ENCODE measurements at places on chromosomes 4 and X. TPM values are rescaled to one million over a fixed set of nuclear protein-coding genes. Genes with fewer than 3 reads are reported as not detected.
A peak's percentile ranks its signal among the peaks of the same experiment; 100 is the strongest.

DNA sequence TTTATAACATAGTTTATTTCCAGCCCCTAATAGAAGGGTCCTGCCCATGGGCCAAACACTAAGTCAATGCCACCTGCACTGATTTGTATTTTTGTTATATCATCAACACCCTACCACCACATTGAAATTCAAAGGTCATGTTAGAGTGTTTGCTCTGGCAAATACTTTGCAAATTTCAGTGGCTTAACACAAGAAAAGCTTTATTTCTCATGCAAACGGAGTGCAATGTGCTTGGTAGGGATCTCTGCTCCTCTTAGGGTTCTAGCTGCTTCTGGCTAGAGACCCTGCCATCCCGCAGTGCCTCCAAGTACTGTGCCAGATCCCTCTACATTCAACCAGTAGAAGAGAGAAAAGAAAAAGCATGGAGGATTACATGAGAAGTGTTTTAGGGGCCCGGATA lies 230.8 kb upstream of the TET2 start:
- DNase-seq: no peak

Gene USO1
- total RNA-seq: 85.9 TPM

DNA sequence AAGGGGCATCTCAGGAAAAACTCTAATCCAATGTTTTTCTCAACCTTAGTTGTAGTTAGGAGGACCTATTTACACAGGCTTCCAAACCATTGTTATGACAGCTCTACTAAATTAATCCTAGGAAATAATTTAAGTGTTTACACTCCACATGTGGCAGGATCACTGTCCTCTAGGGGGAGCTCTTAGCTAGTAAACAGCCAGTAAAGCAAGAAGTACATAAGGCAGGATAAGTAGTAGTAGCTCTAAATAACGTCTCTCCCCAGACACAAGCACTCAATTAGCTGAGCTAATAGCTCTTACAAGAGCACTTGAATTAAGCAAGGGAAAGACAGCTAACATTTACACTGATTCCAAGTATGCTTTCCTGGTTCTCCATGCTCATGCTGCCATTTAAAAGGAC lies 37.3 kb downstream of the NUDT11 start:
- no peak for DNase-seq

GRCh38 chrX:110241816-110242215 lies 76.1 kb downstream of the AMMECR1 start:
- DNase-seq: no peak

DNA sequence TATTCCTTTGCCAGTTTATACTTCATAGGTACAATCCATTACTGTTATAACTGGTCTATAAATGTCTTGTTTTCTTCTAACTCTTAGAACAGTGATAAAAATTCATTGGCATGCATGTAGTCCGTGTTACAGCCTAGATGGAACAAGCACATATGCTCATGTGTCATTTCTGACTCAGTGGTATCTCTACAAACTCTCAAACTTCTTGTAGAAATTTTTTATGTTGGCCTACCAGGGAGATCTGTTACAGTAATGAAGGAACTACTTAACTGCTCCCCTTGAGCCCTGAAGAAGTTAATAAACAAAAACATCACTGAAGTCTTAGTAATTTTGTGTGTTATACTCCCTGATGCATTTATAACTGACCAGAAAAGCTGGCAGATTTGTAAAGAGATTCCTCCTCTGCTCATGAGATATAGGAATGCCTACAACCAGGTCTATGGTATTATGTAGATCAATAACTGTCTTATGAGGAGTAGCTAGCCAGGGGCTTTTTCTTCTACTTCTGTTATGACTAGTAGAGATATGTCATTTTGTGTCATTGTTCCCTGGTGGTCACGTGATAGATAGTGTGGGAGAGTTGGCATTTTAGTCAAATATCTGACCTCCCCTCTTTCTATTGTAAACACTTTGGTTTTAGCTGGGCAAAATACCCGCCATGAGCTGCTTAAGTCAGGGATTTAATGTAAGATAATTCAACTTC lies 53.7 kb upstream of the FAAH2 start:
- DNase-seq: no peak

DNA sequence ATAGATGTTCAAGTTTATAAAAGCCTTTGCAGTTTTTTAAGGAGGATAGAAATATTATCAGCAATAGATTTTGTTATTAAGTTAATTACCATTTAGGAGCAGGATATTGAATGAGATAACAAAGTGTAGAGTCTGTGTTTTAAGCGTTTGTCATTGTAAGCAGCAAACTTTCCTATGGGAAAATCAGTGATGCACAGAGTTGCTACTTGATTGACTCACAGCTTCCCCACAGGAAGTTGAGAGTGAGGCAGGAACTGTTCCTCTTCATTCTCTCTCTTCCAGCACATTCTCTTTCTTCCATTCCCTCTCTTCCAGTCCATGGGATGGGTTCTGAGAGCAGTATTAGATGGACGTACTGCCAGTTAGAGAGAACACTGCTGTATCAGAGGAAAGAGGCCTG lies 867.7 kb upstream of the AGA start:
- DNase-seq: no peak

- no peak for DNase-seq
Observed at GRCh38 chr4:78022517-78022916, 34.6 kb upstream of the FRAS1 start.

Gene HOPX
- 2.0 TPM for total RNA-seq

DNA sequence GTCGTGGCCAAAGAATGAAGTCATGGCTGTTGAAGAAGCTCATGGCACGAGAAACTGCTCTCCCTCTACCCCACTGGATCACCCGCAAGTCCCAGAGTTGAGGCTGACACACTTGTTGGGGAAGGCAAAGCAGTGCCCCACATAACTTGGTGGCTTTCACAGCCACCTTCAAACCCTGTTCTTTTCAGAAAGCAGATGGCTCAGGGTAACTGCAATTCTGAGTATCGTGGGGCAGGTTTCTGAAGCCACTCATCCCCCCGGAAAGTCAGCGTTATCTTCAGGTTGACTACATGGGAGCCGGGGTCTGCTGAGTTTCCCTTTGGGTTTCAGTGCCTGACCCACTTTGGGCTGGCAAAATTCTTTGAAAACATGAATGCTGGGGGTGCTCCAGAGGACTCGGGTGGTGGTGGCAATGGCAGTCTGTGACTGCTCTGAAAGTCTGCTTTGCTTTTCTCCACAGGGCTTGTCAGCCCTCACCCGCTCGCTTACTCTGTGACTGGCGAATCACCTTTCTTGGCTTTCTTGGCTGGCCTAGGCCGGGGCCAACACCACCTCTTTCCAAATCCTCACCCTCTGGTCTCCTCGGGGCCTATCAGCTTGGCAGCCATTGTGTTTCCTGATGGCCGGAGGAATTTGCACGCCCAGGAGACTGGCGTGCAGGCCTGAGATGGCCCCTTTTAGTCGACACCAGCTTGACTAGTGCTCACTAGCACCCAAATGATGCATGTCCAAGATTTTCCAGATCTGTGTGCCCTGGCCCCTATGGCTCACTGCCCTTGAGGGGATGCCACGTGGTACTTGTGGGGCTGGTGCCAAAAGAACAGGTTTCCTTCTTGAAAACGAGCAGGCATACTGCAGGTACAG lies 7.3 kb downstream of the PPP1R3F start:
- no peak for DNase-seq

Gene TIMM8A
- 1.2 TPM for total RNA-seq

Gene SPOCK3
- total RNA-seq: not detected

DNA sequence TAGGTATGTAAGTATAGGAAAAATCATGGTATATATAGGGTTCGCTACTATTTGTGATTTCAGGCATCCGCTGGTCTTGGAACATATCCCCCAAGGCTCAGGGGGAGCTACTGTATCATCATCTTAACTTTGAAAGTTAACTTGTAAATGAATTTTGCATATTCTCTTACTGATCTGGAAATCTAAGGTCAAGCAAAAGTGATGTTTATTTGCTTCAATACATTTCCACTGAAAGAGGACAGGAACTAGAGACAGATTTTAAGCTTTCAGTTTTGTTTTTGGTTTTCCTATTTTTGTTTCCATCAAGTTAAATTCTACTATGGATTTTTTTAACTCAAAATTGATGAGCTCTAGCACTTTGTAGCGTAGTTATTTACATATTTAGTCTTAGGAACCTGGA lies 56.2 kb downstream of the NAF1 start:
- no peak for DNase-seq

DNA sequence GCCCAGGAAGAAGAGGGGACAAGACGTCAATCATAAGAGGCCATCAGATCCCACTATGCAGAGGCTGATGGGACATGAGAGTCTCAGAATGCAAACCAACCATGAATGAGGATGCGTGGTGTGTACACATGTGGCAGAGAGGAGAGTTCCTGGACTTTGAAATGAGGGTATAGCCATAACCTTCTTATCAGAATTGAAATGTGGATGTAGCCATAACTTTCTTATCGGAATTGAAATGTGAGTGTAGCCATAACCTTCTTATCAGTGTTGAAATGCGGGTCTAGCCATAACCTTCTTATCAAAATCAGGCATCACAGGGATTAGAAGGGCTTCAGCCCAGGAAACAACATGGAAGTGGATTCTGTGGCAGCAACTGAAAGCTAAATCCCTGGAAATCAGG lies 415.5 kb upstream of the FAT1 start:
- no peak for DNase-seq

Gene CLDN22
- not detected for total RNA-seq

- no peak for DNase-seq
Observed at GRCh38 chrX:78693536-78693935, 34.4 kb upstream of the RTL3 start.

- DNase-seq: no peak
Observed at GRCh38 chr4:37425857-37426256, 181.3 kb downstream of the NWD2 start.

- no peak for DNase-seq
Observed at GRCh38 chrX:291411-291901, 10.3 kb downstream of the PLCXD1 start.

DNA sequence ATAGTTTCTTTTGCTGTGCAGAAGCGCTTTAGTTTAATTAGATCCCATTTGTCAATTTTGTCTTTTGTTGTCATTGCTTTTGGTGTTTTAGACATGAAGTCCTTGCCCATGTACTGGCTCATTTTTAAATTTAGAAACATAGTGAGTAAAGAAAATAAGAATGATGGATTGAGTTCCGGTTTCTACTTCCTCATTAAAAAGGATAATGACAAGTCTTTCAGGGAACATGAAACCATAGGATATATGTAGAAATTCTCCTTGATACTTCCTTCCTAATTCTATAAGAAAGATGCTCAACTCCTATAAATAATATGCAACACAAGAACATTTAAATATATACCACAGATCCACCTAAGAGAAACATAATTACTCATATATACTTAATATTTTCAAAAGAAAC lies 240.9 kb downstream of the BANK1 start:
- DNase-seq: no peak

DNA sequence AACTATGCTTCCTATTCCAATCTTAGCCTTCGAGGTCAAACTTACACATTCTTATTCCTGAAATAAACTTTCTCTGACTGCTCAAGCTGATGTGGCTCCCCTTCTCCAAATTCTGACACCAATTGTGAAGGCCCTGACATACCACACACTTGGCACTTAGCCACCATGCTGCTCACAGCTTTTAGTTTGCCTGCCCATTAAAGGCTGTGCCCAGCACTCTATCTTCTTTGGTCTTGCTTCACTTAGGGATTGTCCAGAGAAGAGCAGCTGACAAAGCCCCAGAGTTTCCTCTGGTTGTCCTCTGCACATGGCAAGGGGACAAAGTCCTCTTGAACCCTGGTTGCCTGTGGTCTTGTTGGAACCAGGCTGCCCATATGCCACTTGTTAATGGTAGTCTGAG lies 126.1 kb downstream of the ARHGEF9 start:
- DNase-seq: no peak

DNA sequence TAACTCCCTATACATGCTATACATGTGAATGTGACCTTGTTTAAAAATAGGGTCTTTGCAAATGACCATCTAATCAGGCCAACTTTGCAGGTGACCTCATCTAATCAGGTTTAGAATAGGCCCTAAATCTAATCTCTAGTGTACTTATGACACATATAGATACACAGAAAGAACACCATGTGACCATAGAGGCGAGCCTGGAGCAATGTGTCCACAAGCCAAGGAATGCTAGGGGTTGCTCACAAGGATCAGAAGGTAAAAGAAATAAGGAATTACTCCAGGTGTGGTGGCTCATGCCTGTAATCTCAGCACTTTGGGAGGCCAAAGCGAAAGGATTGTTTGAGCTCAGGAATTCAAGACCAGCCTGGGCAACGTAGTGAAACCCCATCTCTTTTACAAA lies 9.6 kb upstream of the C4orf36 start:
- no peak for DNase-seq

DNA sequence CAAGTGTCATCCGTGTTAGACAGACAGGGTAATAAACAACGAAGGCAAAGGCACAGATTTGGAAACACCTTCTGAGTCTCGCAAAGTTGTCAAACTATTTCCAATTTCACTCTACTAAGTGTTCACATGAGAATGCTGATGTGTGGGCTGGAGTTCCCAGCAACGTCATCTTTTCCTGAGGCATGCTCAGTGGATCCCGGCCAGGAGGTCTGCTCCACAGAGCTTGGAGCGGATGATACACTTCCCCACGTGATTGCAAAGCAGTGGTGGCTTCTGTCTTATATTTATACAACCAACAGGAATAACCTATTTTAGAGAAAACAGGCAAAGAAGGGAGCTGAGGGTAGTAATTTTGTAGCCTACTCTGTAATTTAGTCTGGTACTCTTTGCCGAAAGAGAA lies 40.1 kb upstream of the PDK3 start:
- DNase-seq: peak; percentile 38

Gene GPC4
- 21.3 TPM for total RNA-seq

DNA sequence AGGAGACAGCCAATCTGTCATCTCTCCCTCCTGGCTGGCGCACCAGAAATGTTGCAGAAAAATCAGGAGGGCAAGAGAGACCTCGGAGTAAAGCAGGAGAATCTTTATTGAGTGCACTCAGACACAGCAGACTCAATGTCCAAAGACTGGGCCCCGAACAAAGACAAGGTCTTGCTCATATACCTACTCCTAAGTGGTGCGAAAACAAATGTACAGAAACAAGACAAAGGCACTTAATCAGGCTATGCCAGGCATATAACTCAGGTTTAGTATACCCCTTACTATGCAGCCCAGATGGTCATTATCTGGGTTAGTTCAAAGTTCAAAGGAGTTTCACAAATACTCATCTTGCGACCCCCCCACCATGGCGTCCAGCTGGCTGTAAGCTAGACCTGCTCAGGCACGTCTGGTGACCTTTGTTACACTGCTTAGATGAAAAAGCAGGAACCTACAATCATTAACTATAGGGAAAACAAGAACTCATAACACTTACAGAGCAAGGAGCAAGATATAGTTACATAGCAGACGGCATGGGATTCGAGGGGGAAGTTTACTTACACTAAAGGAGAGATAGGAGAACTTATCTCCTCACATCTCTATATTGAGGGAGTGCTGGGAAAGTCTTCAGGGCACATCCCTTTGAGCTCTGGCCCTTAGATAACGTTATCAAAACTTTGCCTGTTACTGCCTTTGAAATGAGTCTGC lies 27.5 kb downstream of the SULT1E1 start:
- DNase-seq: no peak

- no peak for DNase-seq
Observed at GRCh38 chr4:130576218-130576617, 1480.3 kb downstream of the C4orf33 start.

- DNase-seq: no peak
Observed at GRCh38 chr4:103429283-103429682, 231.1 kb upstream of the CENPE start.

- no peak for DNase-seq
Observed at GRCh38 chr4:57061395-57061794, 48.8 kb downstream of the IGFBP7 start.

- no peak for DNase-seq
Observed at GRCh38 chrX:15594371-15594770, 6.4 kb downstream of the ACE2 start.

Gene DSPP
- total RNA-seq: not detected

- no peak for DNase-seq
Observed at GRCh38 chr4:13171292-13172057, 312.7 kb downstream of the RAB28 start.
